CD4-positive, alpha-beta T cell treated with Interferon gamma for 1 hour (primary cell): ENCODE measurements at places on chromosomes 2 and 18.

DNA sequence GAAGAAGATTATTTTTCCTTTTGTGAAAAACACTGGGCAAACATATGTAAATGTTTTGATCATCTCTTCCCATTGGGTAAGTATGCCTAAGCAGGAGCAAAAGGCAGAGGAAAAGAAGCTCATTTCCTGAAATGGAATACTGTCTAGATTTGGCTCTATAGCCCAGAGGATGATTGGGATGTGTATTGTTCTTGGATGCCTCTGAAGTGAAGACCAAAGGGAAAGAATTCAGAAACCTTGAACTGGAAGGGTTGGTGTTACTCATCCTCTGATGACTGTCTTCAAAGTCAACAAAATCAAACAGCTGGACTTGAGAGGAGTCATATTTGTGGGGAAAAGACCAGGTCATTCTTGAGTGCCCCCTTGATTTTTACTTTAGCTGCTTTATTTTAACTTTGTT, 112.6 kb upstream of the NT5C1B start:
- no peak for DNase-seq

GRCh38 chr2:8642366-8643068, 39.3 kb upstream of the ID2 start:
- no peak for DNase-seq

- DNase-seq = peak; percentile 25
These were observed 47.5 kb downstream of the RAB31 start for GRCh38 chr18:9755615-9756014.

DNA sequence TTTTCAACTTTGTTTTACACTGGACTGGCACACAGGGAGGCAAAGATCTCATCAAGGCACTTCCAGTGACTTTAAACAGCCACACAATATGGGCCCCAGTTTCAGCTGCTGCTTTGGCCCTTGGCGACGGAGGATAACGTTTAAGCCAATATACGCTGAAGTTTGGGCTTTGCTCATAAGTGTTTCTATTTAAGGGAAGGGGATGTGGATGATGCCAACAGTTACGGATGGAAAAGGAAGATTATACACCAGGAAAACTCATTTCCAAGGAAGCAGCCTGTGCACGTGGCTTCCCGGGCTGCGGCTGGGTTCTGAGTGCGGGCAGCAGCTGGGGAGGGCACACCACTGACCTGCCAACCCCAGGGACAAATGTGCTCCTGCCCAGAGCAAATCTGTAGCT, 151.1 kb downstream of the SH3BP4 start:
- no peak for DNase-seq

DNA sequence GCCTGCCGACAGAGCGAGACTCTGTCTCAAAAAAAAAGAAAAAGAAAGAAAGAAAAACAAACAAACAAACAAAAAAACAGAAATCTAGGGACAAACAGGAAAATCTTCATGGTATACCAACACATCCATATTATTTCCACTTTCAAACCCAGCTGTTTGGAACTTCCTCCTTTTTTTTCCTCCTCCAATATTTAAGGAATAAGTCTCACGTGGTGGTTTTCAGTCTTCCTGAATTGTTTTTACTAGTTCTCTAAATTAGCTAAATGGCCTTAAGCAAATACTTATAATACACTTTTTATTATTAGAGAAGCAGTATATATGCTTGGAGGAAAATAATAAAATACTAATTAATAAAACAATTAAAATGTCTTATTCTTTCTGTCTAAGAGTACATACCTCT, 48.7 kb upstream of the GLS start:
- DNase-seq = no peak

DNA sequence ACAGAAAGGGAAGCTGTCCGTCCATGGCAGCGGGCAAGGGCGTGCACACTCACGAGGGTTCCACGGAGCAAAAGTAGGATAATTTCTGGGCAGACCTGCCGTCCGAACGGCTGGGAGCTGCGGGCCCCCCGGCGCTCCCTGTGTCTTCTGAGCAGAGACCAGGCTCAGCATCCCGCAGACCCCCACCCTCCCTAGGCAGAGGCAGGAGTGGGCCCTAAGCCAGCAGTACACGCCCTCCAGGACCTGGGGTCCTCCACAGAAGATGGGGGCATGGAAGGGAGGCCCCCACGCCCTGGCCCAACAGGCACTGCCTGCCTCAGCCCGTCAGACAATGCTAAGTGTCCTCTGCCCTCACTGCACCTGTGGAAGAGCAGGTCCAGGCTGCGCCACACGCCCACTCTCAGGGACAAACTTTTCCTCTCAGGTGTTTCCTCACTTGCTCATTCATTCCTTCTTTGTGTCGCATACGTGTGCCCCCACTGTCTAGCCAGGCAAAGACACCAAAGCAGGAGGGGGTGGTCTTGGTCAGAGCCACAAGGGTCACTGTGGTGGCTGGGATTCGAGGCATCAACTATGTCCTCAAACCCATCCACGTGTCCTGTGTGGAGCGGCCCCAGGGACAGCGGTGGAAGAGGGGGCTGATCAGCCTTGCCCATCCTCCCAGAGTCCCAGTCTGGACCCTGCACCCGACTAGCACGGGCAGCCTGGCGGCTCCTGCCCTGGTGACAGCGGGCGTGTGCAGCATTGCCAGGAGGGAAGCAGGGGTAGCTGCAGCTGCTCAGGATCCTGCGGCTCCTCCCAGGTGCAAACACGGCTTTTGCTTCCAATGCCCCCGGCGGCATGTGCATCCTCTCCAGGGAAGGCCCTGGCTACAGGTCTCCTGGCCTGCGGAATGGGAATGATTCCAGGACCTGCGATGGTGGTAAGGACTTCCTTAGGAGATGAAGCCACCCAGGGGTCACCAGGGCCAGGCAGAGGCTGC, 2.4 kb upstream of the GPC1 start:
- no peak for DNase-seq

DNA sequence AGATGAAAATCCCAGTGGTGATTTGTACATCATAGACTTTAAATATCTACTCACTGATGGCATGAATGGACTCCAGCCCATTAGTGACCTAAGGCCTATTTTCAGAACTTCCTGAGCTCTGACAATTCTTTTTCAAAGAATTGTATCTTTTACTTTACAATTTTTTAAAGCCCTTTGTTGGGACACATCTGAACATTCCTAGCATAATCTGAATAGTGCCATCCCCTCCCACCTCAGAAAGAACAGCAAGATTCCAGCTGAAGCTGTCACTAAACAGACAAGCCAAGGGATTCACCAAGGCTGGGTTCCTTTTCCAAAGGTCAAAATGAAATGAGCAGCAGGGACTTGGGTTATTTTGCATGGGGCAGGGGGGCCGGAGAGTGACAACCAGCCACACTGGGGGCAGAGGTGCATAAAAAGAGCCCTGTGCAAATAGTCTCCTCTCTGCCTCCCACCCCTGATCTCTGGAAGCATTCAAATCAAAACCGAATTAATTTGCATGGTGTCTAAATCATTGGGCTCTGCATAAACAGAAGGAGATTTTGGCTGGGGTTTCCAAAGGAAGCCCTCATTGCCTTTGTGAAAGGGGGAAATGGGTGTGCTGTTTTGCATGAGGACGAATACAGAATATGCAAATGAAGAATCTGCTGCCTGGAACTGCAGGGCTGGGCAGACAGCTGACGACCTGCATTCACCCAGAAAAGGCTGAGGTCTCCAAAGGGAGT, 17.2 kb downstream of the EPHA4 start:
- DNase-seq = no peak

GRCh38 chr18:57943723-57944122, 100.3 kb upstream of the NEDD4L start:
- DNase-seq = no peak
